ENCODE measurements at places on chromosomes 2 and 18.

GRCh38 chr2:149129433-149129832 is 90.9 kb downstream of the LYPD6B start:
- DNase-seq: no peak

- DNase-seq: no peak
Measured at GRCh38 chr2:219435701-219436100, 1.1 kb downstream of the SPEG start.

DNA sequence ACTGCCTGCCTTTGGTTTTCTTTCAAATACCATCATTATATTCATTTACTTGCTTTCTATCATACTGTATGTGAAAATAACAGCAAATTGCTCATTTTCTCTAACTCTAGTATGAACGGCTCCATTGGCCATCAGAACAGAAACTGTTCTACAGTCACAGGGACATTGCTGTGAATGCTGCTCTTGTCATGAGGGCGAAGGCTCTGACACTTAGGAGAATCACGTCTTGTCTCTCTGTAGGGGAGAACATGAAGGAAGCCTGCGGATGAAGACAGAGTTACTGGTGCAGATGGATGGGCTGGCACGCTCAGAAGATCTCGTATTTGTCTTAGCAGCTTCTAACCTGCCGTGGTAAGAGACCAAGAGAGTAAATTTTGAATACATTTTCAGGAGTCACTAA is 41.7 kb upstream of the ELOA2 start:
- no peak for DNase-seq

DNA sequence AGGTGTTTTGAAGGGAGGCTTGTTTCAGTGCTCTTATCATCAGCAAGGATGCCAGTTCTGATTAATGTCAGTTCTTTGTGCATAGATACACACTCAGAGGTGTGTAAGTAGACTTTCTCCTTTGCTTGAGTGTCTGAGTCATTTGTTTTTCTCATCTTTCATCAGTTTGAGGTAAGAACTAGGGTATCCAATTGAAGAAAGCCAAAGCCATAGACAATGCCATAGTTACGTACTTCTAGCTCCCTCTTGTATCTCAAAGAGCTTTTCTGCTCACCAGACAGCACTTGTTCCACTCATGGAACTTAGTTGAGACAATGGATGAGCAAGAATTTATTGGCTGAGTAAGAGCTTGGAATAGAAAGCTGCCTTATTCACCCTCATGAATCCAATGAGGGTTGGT is 520.1 kb downstream of the PIK3C3 start:
- no peak for DNase-seq

GRCh38 chr2:102049756-102050443 is 58.1 kb downstream of the IL1R2 start:
- DNase-seq: no peak

GRCh38 chr18:1252534-1252933 is 347.9 kb downstream of the ADCYAP1 start:
- DNase-seq: no peak

GRCh38 chr2:23944527-23944926 is 4.3 kb downstream of the UBXN2A start:
- no peak for DNase-seq

- DNase-seq: no peak
Measured at GRCh38 chr18:41324934-41325333, 630.1 kb upstream of the PIK3C3 start.

DNA sequence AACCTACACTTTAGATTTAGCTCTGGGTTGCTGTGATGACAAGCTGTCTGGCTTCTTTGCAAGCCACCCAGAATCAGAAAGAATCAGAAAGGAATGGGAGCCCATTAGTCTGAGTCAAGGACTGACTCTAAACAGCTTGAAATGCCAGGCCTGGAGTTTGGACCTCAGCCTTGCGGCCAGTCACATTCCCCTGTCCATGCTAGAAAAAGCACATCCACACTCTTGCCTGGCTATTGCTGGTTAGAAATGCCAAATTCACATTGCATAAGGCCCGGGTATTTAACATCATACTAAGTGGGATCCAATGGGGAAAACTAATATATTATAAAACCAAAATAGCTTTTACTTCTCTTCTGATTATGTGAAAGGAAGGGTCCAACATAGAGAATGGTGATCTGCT is 756.8 kb upstream of the KLHL29 start:
- DNase-seq: no peak

- peak; percentile 30 for DNase-seq
Measured at GRCh38 chr2:177147093-177147694, 65.4 kb upstream of the HNRNPA3 start.

GRCh38 chr2:85053802-85054201 is 79.4 kb upstream of the TCF7L1 start:
- DNase-seq: no peak

DNA sequence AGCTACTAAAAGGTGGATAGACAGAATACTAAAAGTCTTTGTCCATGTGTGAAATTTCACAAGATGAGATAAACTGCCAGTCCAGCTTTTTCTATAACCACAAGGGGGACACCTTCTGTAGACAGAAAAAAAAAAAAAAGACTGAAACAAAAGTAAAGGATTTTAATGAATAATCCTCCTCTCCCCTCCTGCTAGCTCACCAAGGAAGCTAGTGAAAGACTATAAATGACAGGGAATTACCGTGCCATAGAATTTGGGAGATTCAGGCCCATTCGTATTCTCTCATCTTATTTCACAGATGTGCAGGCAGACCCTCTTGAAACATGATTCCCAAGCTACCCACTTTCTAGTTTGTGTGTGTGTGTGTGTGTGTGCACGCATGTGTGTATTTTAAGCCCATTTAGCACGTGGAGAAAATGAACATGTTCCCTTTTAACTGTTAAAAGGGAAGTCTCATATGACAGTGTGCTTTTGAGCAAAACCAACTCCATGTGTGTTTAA is 36.3 kb upstream of the SLC8A1 start:
- peak; percentile 18 for DNase-seq

GRCh38 chr2:178761759-178762371 is 45.4 kb downstream of the TTN start:
- DNase-seq: peak; percentile 40

GRCh38 chr2:164617466-164617865 is 3.8 kb downstream of the GRB14 start:
- no peak for DNase-seq

- DNase-seq: no peak
Measured at GRCh38 chr2:7437141-7437540, 519.9 kb downstream of the RNF144A start.

- no peak for DNase-seq
Measured at GRCh38 chr18:9101730-9102507, 580 bp upstream of the NDUFV2 start.

GRCh38 chr2:191895195-191895594 is 48.3 kb upstream of the CAVIN2 start:
- no peak for DNase-seq

GRCh38 chr2:233928594-233929351 is 11.6 kb downstream of the TRPM8 start:
- peak; percentile 21 for DNase-seq

- DNase-seq: no peak
Measured at GRCh38 chr2:32702303-32703064, 74.6 kb downstream of the TTC27 start.

DNA sequence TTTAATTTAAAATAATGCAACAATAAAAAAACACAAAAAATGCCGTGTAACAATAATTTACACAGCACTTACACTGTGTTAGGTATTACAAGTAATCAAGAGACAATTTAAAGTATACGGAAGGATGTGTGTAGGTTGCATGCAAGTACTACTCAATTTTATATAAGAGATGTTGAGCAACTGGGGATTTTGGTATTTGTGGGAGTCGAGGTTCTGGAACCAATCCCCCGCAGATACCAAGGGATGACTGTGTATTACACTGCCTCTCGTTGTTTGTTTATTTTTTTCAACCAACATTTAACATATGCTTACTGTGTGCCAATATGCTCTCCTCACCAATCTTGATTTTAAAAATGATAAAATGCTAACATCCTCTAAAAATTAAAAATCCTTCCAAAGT is 24.8 kb downstream of the MAP3K2 start:
- DNase-seq: no peak

DNA sequence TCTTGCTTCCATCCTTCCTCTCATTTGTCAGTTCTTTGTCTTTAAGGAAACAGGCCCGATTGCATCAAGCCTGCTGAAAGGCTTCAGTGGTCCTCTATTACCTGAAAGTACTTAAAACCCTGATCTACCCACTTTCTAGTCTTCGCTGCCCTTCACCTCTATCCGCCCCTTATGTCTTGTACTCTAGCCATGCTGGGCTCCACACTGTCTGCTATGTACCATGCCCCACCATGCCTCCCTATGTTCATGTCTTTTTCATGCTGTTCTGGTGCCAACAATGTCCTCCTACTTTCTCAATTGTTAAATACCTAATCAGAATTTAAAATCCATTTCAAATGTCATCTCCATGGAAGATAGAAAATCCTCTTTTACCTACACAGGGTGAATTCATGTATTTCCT is 28.2 kb downstream of the CRYGD start:
- DNase-seq: no peak

GRCh38 chr2:60468382-60469085 is 84.9 kb downstream of the BCL11A start:
- DNase-seq: no peak

- no peak for DNase-seq
Measured at GRCh38 chr2:61677942-61678341, 139.8 kb upstream of the XPO1 start.

All from HEK293T (cell line).